ENCODE measurements at places on chromosomes 12 and 14. TPM values are rescaled to one million over a fixed set of nuclear protein-coding genes. Genes with fewer than 3 reads are reported as not detected.

DNA sequence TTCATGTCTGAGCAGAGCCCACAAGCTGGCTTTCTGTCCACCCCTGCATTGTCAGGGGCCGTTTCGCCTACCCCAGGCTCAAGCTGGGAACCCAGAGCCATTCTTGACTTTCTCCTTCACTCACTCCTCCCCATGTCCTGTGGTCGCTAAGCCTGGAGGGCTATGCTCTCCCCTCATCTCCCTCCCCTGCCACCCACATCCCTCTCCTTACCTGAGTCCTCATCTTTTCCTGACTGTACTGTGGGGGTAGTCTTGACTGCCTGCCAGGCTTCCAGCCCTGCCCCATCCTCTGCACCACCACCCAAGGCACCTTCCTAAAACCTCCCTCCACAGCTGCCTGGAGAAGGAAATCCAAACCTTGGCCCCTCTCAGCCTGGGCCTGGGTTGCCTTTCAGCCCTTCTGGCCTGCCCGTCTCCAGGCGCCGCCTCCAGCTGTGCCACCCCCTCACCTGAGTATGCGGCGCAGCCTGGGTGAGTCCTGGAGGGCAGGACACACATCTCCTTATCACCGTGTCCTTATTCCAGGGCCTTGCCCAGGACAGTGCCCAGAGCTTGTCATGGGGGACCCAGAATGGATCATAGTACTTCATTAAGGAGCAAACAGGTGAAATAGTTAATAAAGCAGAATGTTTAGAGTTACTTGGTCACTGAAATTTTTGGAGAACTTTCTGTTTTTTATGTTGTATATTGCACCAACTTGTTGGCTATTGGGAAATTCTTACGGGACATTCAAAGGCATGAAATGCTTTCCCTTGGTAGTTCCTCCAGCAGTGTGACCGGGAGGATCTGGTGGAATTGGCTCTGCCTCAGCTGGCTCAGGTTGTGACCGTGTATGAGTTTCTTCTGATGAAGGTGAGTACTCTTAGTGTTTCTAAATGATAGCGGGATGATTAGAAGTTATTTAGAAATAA, 14.5 kb downstream of the ZNF839 start:
- DNase-seq = no peak

DNA sequence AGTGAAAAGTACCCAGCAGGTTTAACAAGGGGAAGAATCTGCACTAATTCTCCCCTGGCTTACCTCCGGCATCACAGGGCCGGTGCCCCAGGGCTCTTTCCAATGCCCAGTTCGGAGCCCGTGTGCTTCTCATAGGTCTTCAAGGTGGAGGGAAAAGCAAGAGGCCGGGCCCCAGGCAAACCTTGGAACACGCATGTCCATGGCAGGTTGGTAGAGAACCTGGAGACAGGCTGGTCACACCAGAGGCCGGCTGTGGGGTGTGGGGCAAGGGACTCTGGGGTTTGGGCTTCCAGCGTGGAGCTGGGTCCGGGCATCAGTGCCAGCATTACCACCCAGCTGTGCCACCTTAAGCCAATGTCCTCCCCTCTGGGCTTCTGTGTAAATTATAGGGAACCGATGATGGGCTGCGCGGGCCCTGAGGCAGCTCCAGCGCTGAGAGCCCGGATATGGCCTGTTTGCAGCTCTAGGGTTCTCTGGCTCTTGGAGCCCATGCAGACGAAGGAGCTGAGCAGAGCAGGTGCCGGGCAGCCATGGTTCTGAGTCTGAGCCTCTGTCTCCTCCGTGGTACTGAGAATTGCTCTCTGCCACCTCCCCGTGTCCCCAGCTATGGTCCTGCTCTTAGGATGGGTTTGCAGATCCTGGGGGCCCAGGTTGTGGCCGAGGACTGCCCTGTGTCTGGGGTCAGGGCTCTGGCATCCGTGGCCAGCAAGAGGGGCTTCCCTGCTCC, 197.0 kb upstream of the C14orf180 start:
- DNase-seq = no peak

GRCh38 chr14:82388488-82388887, 854.8 kb upstream of the SEL1L start:
- no peak for DNase-seq

DNA sequence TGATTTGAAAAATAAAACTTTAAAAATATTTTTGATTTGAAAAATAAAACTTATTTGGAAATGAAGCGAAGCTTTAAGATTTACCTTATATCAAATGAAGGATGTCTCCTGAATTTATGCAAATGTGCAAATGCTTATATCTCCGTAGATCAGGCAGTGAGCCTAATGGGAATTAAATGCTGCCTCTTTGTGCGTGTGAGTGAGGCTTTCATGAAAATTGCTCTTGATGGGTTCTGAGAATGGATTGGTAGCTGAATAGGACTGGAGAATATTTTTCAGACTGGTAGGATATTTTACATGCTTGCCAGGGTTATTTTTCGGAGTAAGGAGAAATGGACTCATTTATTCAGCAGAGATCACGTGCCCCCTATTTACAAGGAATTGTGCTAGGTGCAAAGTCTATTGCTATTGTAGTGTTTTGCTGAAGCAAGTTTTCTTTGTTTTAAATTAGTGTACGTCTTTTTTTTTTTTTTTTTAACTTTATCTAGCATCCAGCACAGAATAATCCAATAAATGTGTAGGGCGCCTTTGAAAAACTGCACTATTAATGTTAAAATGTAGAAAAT, 2.4 kb downstream of the VRK1 start:
- no peak for DNase-seq

- peak; percentile 21 for DNase-seq
Measured at GRCh38 chr12:47164724-47165439, 85.1 kb upstream of the AMIGO2 start.

- no peak for DNase-seq
Measured at GRCh38 chr12:22374508-22374907, 40.0 kb upstream of the ST8SIA1 start.

DNA sequence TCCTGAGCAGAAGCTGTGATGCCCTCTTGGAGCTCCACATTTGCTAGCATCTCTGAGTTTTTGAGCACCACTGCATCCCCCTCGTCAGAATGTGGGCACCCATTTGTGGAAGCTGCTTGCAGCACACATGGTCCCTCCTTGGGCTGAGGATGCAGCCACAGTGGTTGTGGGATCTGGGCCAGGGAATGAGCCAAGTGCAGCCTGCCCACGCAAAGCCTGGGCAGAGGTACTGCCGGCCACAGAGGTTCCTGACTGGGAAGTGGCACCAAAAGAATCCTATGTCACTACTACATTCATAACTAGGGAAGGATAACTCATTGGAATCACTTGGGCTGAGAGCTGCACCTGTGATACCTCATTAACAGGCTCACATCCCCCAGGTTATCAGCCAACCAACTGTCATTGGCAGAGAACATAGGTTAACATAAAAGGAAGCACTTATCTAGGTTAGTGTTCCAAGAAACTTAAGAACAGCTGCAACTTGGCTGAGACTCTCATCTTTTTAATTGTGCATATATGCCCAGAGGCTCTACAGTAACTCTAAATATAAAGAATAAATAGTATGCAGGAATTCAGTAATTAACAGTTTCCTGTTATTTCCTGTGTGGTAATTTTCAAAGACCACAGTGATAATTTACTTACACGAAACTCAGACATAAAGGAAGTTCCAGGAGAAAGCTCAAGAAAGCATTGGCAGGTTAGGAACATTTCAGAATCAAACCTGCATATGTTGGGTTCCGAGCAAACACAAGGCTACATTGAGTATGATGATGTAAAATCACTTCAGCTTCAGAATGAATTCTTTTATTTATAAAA, 145.3 kb downstream of the BCAT1 start:
- no peak for DNase-seq

DNA sequence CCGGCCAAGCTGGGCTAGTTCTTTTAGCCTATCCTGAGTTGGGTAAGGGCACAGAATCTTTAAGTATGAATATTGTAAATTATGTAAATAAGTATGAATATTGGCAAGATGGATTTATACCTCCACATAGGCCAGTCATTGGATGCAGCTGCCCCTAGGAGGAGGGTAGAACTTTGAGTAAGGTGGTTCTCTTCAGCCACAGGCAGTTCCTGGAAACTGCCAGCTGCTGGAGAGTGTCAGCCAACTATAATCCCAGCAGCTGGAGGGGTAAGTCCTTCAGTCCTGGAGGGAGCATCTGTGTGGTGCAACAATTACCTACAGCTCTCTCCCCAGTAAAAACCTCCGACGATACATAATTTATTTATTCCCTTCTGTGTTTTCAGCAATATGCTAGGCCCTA, 65.8 kb upstream of the TMPO start:
- DNase-seq = no peak

DNA sequence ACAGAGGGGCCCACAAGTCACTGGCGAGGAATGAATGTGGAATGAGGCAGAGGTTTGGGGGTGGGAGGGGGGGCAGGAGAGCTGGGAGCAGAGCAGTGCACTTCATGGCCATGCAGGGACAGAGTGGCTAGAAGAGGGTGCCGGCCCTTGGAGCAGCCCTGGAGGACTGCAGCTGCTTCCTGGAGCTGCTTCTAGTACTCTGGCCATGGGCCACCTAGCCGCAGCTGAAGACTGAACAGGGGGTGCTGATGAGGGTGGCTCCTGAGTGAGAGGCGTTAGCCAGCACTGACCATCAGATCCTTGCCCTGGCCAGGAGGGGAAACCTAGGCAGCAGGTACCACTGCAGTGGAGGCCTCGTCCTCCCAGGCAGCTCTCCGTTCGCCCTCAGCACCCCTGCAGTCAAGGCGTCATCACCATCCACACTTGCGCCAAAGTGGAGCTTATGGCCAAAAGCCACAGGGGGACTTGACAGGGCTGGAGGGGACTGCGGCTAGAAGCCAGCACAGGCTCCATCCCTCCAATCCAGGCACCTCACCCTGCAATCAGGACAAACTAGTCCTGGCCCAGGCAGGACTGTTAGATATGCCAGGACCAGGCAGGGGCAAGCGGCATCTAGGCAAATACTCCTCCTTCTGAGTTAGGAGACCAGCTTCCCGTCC, 16.4 kb downstream of the OTUB2 start:
- DNase-seq = no peak

DNA sequence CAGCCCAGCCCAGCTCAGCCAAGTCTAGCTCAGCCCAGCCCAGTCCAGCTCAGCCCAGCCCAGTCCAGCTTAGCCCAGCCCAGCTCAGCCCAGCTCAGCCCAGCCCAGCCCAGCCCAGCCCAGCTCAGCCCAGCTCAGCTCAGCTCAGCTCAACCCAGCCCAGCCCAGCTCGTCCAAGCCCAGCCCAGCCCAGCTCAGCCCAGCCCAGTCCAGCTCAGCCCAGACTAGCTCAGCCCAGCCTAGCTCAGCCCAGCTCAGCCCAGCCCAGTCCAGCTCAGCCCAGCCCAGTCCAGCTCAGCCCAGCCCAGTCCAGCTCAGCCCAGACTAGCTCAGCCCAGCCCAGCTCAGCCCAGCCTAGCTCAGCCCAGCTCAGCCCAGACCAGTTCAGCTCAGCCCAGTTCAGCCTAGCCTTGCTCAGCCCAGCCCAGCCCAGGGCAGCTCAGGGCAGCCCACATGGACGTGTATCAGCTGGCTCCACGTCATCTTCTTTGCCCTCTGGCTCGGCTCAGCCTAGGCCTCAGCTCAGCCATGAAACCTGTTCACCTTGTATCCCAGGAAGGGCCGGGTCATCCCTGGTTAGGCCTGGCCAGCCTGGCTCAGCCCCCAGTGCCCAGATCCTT, 185.6 kb downstream of the TMEM121 start:
- no peak for DNase-seq

DNA sequence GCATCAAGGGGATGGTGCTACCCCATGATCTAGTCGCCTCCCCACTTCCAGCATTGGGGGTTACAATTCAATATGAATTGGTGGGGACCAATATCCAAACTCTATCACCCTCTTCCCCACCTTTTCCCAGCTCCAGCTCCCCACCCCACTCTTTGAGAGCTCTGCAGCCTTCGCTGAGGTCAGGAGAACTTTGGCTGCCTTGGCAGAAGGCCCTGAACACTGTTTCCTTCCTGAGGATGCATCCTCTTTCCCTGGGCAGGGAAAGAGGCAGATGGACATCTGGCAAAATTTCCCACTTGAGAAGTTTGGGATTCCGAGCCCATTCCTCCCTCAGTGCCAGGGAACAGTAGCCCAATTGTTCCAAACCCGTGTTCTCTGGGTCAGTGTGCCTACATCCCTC, 169.1 kb downstream of the TSPAN9 start:
- no peak for DNase-seq

DNA sequence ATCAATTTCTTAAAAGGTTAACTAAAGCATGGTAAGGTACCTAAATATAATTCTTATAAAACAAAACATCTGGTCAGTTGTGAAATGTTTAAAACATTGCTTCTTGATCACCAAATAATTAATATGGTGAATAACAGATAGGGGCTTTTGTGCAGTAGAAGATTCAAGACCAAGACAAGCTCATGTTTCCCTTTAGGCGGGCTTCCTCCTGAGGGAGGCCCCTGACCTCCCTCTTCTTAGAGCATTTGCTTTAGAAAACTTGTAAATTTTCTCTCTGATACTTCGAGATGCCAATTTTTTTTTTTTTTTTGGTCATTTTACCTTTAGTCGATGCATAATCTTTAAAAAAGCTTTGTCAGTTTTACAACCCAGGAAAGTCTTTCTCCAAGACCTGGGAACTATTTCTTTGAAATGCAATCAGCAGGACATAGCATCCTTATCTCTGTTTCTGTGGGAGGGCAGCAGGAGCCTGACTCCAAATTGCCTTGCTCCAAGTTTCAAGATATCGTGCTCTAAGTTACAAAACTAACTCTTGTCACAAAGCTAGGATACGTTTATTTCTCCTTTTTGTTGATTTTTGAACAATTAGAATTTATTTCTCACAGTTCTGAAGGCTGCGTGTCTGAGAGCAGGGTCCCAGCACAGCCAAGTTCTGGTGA, 66.6 kb upstream of the BICD1 start:
- no peak for DNase-seq

DNA sequence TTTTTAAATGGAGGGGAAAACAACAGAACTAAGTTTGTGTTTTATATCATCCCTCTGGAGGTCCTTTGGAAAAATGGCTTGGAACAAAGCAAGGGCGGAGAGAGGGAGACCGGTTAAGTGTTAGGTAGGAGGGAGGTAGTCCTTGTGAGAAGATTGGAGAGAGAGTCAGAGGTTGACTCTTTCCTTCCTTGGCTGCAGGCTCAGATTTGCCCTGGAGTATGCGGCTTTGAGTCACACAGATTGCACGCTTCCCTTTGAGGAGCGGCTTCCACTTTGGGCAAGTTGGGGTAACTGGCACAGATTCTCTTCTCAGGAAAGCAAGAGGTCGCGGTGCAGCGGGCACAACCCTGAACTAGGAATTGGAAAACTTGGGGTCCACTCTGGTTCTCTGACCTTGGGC, 9.9 kb downstream of the SOCS2 start:
- no peak for DNase-seq

DNA sequence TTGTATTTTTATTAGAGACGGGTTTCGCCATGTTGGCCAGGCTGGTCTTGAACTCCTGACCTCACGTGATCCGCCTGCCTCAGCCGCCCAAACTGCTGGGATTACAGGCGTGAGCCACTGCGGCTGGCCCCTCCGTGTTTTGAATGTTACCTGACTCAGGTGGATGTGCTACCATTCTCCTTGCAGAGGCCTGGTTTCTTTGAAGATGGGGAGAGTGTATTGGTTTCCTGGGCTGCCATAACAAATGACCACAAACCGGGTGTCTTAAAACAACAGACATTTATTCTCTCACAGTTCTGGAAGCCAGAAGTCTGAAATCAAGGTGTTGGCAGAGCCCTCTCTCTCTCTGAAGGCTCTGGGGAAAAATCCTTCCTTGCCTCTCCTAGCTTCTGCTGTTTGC, 98.0 kb downstream of the IRF2BPL start:
- DNase-seq = no peak

HOXC11 gene
- 0.84 TPM for total RNA-seq

KRT85 gene
- not detected for total RNA-seq

CPM gene
- 5.3 TPM for total RNA-seq

CCDC198 gene
- 3.3 TPM for total RNA-seq

DEPDC4 gene
- total RNA-seq = 2.0 TPM

DNAI7 gene
- not detected for total RNA-seq

EEF1AKMT3 gene
- 9.3 TPM for total RNA-seq

TXNDC16 gene
- total RNA-seq = 3.9 TPM

LGR5 gene
- 0.04 TPM for total RNA-seq

NANOG gene
- total RNA-seq = not detected

LRTM2 gene
- total RNA-seq = not detected
